ENCODE measurements at places on chromosomes 5 and 9.

DNA sequence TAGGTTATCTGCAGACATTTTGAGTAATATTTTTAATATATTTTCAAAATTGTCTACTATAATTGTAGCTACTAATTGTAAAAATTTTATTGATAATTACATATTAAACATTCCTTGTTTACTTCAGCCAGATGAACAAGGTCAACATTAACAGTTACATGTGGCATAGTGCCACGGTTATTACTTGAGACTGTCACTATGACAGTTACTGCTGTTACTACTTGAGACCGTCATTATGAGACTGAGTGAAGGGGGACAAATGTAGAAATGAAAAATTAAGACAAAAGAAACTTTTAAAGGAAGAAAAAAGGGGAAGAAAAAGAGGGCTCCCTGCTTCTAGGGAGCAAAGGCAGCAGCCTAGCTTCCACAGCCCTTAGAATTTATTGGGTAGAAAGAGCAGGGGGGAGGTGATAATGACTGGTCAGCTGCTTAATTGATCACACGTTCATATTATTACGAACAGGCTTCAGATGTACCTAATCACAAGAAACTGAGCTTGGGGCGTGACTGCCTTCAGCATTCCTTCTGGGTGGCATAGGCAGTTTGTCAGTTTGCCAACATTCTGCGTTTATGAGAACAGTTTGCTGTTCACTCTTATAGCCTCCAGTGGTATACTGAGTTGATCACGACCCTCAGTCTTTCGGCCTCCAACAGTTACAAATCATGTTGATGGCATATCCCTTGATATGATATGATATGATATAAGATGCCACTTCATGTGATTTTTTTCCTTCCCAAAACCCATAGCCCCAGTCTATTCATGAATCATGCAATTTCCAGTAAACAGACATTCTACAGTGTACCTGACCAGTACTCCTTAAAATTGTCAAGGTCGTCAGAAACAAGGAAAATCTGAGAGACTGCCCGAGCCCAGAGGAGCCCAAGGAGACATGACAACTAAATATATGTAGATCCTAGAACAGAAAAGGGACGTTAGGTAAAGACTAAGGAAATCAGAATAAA, 13.1 kb downstream of the MARCHF6 start:
- no peak for DNase-seq

DNA sequence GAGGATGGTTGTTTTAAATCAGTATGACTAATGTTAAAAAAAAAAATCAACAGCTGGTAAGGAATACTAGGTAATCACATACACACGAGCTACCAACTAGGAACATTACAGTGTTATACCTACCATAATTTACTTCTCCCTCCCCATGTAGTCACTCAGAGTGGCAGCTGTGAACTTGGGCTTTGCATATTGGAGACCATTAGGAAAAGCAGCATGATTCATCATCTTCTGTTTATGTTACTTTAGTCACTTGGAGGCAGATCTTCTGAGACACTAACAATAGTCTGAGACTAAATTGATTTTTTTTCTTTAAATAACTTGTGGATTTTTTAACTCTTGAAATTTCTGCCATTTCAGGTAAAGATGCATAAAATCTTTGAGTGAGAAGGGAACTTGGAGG, 141.5 kb upstream of the NR4A3 start:
- DNase-seq, result no peak

DNA sequence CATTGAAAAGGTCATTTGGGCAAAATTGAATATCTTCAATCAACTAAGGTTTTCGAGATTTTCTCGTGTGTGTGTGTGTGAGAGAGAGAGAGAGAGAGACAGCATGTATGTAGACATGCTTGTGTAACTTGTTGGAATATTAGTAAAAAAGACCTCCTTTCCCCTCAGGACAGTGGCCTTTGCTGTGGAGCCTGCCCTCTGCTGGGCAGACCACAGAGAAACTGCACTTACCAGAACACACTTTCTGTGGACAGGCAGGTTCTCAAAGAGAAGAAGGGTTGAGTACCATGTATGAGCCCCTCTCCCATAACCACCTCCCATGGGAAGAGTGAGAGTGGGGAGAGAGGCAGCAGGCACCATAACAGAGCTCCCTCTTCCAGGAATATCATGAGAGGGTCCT, 45.6 kb downstream of the CFAP90 start:
- DNase-seq, result peak; percentile 49

DNA sequence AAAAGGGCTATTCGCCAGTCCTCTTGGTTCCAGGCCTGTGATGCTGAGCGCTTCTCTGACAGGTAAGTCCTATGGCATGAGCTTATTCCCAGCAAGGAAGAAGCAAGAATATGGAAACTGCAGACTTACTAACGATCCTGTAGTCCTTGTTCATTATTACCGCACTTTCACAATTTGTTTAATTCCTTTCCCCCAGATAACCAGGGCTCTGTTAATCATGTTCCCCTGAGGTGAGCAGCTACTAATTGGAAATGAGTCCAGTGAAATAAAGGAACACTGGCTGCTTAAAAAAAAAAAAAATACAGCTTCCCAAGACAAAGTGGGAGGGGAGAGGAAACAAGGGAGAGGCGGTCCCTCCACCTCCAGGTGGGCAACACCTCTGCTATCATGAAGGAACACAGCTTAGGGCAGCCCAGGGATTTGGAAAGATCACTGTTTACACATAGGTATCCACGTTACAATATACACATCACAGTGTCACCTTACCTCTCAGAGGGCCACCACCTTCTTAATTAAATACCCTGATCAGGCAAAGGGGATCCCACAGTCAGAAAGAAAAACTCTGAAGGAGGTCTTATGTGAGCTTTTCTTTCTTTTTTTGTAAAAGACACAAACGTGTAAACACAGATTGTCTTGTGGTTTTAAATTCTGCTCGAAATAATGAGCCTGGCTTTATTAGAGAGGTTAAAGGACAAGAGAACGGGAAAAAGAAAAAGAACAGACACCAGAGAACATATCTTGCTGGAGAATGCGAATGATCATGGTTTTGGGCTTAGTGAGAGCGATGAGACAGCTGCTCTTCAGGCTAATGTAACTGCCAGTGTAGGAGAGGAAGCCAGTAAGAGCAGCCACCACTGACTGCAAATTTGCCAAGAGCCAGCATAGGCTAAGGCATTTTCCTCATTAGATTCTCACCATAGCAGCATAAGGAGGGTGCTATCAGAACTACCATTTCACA, 258.6 kb downstream of the CRB2 start:
- DNase-seq, result no peak

DNA sequence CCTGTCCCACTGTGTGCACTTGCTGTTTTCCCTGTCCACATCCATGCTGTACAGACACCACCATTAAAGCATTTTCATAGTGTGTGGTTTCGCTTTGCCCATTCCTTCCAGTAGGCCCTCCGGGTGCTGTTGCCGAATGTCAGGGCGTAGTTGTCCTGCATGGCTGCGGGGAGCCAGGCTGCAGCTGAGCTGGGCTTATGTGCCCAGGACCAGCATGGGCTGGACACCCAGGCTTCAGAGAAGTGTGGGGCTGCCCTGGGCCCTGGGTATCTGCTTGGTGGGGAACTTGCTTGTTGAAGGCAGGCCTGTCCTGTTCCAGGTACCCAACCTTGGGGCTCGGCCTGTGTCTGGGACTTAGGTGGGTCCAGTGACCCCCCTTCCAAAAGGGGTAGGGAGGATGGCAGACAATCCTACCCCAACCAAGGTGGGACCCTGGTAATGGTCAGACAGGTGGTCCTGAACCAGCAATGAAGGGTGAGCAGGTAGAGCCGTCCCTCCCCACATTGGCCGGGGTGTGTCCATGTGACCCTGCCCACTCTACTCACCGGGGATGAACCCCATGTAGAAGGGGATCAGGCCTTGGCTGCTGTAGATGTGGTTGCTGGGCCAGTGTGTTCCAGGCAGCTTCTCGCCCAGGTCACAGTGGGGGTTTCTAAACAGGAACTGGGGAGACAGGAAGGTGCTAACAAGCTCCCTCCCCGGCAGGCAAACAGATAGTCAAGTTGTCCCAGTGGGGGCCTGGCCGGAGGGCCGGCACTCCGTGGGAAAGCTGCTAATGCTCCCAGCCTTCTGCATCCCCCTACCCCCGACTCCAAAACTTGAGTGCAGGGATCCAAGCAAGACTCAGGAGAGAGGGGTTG, 2.8 kb downstream of the TUBB4B start:
- no peak for DNase-seq

GRCh38 chr5:40409601-40410000, 270.1 kb upstream of the PTGER4 start:
- no peak for DNase-seq
